Ascending aorta (tissue), 2 donors: ENCODE measurements at places on chromosomes 7 and 10. TPM values are rescaled to one million over a fixed set of nuclear protein-coding genes. Genes with fewer than 3 reads are reported as not detected.

Gene PNLIPRP2
- total RNA-seq, result not detected

GRCh38 chr10:14618674-14619073 lies 156.0 kb downstream of the FAM107B start:
- DNase-seq, result no peak

DNA sequence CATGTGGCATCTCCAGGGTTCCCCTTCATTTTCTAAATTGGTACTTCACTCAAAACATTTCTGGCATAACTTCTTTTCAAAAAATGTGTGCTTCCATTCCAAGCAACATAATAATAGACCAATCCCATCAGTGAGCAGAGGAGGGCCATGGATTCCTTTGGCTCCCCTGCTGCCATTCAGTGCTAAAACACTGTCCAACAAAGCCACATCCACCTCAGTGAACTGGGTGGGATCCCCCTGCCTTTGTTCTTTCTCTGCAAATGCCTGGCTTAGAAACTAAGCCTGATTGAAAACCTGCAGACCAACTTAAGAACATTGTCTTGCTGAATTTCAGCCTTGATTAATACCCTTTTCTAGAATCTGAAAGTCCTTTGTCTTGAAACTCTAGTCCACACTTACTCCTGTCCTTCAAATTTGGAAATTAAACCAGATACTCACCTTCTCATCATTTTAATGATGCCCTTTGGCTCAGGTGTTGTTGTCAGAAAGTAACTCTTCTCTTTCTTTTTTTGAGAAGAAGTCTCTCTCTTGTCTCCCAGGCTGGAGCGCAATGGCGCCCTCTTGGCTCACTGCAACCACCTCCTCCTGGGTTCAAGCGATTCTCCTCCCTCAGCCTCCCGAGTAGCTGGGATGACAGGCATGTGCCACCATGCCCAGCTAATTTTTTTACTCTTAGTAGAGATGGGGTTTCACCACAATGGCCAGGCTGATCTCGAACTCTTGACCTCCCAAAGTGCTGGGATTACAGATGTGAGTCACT lies 132.3 kb downstream of the PLXNA4 start:
- no peak for DNase-seq

- DNase-seq, result no peak
Measured at GRCh38 chr7:51577390-51577789, 260.8 kb upstream of the COBL start.

DNA sequence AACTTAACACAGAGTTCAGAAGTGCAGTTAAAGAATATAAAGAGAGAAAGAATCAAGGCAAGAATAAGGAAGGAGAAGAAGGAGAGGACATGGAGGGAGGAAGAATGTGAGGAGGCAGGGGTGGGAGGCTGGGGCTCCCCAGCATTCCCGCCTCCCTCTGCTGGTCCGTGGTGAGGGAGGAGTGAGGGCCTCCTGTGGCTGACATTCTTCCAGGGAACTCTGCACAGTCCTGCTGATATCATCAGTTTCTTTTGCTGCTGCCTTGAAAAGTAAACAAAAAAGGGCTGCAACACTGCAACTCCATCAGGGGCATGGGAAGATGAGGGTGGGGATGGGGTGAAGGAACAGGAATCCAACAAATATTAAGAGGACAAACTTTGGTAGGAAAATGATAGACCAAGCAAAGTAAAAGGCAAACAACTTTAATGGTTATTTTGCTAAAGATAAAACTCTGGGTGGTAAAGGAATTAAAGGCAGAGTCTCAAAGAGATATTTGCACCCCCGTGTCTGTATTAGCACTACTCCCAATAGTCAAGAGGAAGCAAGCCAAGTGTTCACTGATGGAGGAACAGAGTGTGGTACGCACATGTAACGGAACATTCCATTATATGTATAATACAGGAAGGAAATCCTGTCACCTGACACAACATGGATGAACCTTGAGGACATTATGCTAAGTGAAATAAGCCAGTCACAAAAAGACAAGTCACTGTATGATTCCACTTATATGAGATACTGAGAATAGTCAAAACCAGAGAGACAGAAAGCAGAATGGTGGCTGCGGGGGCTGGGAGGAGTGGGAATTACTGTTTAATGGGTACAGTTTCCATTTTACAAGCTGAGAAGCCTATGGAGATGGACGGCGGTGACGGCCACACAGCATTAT lies 8.0 kb upstream of the SPOCK2 start:
- no peak for DNase-seq

DNA sequence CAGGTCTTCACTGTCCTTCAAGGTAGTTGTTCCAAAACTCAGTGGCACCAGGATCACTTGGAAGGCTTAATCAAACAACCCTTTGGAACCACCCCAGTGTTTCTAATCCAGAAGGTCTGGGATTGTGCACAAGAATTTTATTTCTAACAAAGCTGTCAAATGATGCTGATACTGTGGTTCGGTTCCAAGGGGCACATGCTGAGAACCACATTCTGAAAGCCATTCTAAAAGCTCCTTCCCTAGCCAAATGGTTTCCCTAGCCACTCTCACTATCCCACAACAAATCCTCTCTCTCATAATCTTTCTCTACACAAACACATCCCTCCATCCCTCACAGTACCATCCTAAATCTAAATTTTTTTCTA lies 52.1 kb downstream of the MACC1 start:
- DNase-seq, result no peak

Gene BHLHA15
- total RNA-seq, result not detected

Gene NRG3
- 1.6 TPM for total RNA-seq

DNA sequence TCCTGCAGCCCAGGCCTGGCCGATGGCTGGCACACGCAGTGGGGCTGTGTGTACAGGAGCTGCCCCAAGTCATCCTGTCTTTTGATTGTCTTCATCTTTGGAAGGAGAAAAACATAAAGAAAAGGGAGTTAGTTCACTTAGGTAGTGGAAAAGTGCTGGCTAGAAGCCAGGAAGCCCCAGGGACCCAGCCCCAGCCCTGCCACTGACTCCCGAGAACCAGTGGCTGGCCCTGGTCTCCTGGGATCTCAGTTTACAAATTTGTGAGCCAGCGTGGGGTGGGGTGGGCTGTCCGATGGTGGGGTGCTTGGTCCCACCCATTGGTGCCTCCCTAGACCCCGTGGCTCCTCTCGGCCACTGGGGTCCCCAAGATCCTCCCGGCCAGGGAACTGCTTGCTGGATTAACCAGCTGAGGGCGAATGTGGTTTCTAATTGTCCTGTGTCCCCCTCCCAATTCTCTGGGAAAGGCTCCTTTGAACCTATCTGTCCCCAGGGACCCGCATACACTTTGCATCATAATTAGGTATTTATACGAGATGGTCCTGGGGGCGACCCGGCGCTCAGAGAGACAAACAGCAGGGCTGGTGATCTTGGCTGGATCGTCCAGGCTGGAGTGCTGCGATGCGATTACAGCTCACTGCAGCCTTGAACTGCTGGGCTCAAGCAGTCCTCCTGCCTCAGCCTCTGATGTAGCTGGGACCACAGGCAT lies 16.3 kb upstream of the CHST12 start:
- DNase-seq, result no peak

- no peak for DNase-seq
Measured at GRCh38 chr7:21107101-21107500, 320.4 kb upstream of the SP8 start.

GRCh38 chr7:55965100-55965470 lies 700 bp downstream of the NIPSNAP2 start:
- no peak for DNase-seq

Gene GPRIN2
- 6.3 TPM for total RNA-seq

Gene PNPLA8
- total RNA-seq, result 4.4 TPM

GRCh38 chr10:53325066-53325465 lies 552.5 kb upstream of the MBL2 start:
- no peak for DNase-seq

DNA sequence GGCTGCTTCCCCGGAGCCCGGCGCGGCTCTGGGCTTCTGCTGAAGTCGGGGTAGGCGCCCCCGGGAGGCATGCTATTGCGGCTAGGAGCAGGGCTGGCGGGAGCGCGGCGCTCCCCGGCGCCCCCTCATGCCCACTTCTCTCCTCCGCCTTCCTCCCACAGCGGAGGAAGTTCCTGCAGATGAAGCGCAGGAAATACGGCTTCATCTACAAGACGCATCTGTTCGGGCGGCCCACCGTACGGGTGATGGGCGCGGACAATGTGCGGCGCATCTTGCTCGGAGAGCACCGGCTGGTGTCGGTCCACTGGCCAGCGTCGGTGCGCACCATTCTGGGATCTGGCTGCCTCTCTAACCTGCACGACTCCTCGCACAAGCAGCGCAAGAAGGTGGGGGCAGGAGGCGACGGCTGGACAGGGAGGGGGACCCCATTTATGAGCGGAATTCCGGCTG lies 479 bp downstream of the CYP26A1 start:
- no peak for DNase-seq
